ENCODE measurements at places on chromosomes 2 and 18.

GRCh38 chr2:68727683-68728375 is 6.8 kb upstream of the ARHGAP25 start:
- no peak for DNase-seq

GRCh38 chr2:100820523-100821254 is 750 bp downstream of the NPAS2 start:
- no peak for DNase-seq

DNA sequence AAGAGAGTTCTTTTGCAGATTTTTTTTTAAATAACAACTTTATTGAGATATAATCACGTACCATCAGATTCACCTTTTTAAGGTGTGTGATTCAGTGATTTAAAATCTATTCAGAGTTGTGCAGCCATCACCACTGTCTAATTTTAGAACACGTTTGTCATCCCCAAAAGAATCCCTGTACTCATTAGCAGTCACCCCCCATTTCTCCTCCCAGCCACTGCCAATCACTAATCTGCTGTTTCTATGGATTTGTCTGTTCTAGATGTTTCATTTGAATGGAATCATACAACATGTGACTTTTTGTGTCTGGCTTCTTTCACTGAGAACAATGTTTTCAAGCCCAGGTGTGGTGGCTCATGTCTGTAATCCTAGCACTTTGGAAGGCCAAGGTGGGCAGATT is 55.4 kb upstream of the RAPH1 start:
- DNase-seq = no peak

DNA sequence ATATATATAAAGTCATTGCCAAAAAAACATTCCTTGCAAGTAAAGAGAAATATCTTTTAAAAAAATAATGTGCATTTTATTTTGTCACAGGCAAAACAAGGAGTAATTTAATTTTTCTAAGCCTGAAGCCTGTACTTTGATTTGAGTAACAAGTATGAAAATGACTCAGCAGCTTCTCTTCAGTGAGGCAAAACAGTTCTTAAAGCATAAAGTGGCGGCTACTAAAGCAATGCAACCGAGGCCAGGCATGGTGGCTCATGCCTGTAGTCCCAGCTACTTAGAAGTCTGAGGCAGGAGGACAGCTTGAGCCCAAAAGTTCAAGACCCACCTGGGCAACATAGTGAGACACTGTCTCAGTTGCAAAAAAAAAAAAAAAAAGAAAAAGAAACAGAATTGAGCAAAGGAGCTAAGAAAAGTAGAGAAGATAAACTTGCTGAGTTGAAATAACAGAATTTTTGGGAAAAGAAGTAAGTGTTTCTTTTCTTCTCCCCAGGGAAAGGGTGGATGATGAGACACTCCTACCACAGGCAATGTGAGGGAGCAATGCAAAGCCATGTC is 29.6 kb downstream of the DOK1 start:
- no peak for DNase-seq

DNA sequence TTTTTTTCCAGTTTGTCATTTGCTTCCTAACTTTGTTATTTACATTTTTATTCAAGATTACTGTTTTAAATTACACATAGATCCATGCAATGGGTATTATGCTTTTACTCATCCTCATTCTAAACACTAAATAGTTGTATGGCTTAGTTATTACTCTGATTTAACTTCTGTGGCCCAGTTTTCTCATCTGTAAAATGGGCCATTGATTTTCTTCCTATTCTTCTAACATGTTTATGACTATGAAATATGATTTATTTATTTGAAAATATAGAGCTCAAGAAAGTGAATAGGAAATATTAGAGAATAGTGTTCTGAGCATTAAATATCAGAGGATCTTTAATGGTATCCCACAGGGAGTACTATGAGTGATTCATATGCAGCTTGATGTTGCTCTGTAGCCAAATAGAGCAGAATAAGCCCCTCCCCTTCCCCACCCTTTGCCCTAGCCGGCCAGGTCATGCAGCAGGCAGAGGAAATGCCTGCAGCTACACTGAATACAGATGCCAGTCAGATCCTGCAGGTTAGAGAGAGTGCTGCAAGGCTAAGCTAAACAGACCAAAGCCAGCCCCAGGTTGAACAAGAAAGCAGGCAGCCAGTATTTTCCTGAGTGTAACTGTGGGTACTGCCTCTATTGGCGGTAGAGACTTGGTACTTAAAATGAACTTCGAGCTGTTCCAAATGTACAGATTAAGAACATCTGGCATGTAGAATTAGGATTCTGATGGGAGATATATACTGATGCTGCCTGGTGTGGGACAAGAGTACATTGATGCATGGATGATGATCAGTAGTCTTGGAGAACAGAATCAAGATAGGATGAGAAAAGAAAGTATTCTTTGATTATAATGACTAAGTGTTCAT is 11.7 kb upstream of the ACYP2 start:
- DNase-seq = no peak

DNA sequence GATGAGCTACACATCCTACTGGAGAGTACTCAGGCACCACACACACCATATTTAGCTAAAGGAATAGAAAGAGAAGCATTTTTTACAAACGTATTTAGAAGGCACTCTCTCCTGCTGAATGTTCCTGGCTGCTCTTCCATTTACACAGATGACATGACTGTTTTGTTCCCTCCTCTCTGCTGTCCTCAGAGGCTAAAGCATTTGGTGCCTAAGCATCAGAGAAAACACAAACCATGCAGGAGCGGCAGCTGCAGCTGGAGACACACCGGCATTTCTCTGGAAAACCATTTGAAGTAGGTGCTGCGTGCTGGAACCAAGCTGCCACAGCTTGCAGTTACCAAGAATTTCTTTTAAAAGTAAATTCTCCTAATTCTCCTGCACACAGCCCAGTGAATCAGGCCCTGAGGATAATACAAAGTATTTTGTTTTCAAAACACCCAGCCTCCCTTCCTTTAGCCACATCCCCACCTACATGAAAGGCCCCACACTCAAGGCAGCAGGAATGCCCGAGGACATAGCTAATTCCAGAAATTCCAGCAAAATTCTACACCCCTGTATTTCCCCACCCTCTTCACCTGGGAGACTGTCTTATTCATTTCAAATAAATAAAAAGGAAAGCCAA is 488.9 kb upstream of the SOX11 start:
- no peak for DNase-seq

GRCh38 chr2:133004623-133005022 is 334.6 kb upstream of the LYPD1 start:
- DNase-seq = no peak

DNA sequence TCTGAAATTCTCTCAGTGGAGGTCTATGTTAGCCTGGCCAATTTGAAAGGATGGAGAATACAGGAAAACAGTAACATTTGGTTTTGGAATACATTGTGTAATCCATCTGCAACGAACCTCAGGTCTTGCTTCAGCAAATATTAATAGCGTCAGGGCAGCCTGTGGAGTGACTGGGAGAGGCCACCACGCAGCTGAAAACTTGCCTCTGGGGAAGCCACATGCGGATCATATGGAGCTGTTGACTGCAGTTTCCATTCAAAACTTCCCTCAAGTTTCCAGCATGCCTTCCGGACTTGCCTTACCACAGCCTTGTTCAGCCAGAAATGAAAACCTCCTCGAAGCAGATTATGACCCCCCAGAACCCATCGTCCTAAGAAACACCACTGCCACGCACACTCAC is 25.7 kb downstream of the BCL11A start:
- DNase-seq = no peak

GRCh38 chr2:240433973-240434727 is 1.3 kb upstream of the GPC1 start:
- DNase-seq = no peak

DNA sequence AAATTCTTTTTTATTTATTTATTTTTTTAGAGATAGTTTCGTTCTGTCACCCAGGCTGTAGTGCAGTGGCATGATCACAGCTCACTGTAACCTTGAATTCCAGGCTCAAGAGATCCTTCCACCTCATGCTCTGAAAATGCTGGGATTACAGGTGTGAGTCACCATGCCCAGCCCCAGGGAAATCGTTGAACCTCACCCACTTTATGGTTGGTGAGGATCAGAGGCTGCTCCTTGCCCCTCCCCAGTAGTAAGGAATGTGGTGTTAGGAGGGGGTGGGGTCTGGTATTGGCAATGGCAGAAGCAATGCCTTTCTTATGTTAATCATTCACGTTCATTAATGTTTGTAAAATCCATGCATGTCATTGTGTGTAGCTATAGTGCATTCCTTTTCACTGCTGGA is 161.9 kb downstream of the SUCLG1 start:
- no peak for DNase-seq

GRCh38 chr2:144078802-144079724 is 440.9 kb downstream of the ZEB2 start:
- DNase-seq = no peak

DNA sequence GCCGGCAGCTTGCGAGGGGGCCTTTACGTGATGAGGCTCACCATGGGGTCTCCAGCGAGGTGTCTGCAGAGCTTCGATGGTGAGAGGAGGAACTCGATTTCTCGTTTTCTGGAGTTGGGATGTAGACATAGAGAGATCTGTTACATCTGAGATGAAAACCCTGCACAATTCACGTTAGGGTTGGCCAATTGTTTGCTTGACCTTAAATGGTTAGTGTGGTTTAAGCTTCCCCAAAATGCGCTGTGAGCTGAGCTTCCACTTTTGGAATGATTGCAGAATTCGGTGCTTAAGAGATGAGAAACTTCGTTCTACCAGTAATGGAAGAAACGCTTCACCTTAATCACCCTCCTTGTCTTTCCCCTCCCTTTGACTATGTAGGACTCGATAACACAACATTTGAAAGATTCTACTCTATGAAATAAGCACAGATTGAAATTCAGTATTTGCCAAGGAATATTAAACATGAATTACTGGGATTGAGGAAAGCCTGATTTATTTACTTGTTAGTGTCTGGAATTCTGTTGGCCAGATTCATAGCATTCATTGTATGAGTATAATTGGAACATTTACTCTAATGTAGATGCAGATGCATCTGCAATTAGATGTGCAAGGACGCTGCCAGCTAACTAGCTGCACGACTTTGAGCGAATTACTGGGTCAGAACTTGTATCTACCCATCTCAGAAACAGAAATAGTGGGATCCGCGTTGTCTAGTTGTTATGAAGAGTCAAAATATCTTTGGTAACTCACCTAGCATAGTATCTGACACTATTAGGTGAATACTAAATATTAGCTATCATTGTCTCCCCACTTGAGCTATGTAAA is 1.6 kb upstream of the KLF7 start:
- DNase-seq = no peak

- DNase-seq = no peak
Measured at GRCh38 chr18:62590799-62591590, 68.2 kb downstream of the ZCCHC2 start.

DNA sequence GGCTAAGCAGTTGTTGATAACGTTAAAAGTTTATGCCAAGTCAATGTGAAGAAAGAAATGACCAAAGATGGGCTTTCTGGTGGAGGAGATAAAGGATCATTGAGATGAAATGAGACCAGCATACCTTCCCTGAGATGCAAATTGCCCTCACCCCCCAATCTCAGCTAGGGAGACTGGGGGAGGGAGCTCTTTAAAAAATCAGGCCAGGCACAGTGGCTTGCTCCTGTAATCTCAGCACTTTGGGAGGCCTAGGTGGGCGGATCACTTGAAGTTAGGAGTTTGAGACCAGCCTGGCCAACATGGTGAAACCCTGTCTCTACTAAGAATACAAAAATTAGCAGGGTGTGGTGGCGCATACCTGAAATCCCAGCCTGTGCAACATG is 30.9 kb upstream of the KCMF1 start:
- DNase-seq = no peak

DNA sequence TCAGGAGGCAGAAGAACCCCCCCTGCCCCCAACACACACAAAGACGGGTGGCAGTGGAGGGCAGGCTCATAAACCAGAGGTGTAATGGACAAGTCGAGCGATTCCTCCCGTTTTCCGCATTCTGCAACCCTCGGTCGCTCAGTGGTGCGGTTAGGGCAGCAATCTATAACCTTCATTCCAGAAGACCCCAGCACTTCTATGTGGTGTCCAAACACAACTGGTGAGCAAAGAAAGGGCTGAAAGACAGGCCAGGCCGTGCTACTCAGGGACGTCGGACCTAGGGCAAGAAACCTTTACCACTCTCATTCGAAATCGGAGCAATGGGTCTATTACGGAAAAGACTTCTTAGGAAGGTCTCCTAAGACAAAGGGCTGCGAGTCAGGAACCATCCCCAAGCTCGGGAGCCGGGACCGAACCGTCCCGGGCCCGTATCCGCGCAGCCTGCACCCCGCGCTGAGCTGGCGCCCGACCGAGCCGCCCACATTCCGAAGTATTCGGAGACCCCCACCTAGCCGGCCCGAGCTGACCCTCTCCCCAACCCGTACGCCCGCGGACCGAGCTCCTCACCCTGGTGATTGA is 568 bp downstream of the ARL5A start:
- peak; percentile 19 for DNase-seq

DNA sequence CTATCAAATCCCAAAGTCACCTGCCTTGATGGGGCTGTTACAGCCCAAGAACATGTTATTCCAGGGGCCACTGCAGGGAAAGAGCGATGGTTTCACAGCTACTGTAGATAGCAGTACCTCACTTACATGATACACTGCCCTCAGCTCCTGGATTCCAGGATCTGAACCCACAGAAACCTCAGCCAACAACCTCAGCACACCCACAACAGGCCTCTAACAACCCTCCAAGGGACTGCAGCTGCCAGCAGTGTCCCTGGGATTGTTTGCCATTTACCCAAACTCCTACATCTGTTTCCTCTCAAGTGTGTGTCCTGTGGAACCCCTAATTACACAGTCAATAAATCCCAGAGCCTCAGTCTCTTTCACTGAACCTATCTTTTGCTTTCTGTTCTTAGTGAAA is 28.2 kb downstream of the OSBPL1A start:
- peak; percentile 37 for DNase-seq

DNA sequence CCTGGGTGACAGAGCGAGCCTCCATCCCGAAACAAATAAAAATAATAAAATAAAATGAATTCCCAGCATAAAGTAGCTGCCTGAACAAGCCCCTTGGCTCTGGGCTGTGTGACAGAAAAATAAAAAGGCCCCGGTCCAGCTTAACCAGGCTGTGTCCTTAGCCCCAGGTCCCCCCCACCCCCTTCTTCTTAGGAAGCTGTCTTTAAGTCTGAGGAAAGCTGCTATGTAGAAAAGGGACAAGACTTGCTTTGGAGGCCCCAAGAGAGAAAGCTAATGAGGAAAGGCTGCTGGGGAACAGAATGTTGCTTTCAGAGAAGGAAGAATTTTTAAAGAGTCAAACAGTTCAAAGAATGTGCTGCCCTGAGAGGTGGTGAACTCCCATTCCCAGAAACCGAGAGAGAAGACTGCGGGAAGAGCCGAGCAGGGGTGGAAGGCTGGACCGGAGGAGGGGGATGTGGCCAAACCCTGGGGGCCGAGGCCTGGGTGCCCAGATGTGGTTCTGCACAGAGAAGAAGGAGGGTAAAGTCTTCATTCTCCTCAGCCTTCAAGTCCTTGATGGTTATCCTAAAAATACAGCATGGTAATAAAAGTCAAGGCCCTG is 61.9 kb downstream of the CENPO start:
- no peak for DNase-seq

DNA sequence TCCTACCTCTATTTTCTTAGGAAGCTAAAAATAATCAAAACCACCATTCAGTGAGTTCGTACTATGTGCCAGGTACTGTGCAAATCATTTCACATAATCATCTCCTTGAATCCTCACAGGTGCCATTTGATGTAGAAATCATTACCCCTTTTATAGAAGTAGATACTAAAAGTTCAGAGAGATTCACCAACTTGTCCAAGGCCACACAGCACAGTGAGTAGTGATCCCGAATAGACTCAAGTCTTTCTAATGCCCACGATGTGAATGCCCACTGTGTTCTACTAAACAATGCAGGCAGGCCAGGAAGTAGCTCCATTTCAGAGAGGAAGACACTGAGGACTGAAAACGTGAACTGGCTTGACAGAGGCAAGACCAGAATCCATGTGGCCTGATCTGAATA is 68.8 kb downstream of the ANTXR1 start:
- DNase-seq = no peak

- DNase-seq = no peak
Measured at GRCh38 chr18:48139431-48140347, 209.2 kb upstream of the SMAD2 start.
